ENCODE measurements at places on chromosomes 4 and X. TPM values are rescaled to one million over a fixed set of nuclear protein-coding genes. Genes with fewer than 3 reads are reported as not detected.

DNA sequence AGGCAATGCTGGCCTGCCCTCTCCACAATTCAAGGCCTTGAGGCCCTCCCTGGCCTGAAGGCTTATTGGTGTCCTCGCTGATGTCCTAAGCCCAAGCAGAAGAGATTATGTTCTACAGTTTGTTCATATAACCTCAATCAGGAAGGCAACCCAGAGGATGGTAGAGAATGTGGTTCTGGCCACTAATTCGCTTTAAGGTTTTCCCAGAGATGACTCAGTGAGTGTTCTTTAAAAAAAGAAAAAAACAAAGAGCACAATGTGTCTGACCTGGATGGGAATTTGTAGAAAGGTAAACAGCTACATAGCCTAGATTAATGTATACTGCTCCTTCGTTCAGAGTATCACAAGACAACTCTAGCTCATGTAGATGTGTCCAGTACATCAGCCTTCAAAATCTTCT, 66.0 kb downstream of the MANBA start:
- no peak for DNase-seq

GRCh38 chr4:99917575-99917974, 23.3 kb upstream of the LAMTOR3 start:
- no peak for DNase-seq

DNA sequence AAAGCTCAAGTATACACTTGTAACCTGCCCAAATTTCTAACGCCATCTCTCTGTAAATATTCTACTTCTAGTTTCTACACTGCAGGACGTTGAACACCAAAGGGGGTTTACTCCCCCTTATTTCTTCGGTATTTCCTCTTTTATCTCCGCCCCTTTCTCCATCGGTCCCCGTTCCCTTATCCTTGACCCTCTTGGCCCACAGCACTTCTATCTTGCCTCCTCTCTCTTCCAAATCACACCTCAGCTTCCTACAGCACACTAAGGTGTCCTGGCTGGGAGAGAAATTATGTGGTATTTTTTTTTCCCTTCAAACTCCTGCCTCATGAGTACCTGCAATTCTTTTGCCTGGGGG, 715 bp downstream of the ZMAT1 start:
- DNase-seq: no peak

- no peak for DNase-seq
These were observed 9.5 kb upstream of the CXCR3 start for GRCh38 chrX:71627588-71628404.

DNA sequence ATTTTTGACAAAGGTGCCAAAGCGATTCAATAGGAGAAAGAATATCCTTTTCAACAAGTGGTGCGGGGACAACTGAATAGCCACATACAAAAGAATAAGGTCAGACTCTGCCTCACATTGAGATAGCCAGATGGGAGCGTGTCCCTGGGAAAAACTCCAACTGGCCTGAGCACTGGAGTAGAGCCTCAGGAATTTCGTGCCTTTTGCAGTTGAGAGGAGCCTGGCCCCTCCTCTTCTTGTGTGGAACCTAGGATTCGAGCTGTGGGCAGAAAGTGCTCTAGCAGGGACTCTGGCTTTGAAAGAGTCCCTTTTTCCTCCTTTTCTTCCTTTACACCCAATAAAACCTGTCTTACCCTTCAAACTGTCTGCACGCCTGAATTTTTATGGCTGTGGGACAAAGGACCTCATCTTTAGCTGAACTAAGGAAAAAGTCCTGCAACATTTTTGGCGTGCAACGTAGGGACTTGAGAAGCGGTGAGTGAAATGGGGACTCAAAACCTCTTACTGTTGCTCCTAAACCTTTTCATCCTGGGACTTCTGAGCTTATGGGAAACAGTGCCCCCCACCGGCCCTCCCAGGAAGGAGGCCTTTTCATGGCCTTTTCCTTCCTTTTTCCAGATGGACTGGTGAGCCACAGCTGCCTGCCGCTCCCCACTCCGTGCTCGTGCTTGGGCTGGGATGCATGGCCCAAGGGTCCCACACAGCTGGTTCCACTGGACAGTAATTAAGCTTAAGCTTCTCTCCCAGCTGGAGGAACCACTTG, 68.6 kb downstream of the BMP15 start:
- no peak for DNase-seq

- no peak for DNase-seq
These were observed 102.9 kb upstream of the SLC34A2 start for GRCh38 chr4:25552580-25553271.

DNA sequence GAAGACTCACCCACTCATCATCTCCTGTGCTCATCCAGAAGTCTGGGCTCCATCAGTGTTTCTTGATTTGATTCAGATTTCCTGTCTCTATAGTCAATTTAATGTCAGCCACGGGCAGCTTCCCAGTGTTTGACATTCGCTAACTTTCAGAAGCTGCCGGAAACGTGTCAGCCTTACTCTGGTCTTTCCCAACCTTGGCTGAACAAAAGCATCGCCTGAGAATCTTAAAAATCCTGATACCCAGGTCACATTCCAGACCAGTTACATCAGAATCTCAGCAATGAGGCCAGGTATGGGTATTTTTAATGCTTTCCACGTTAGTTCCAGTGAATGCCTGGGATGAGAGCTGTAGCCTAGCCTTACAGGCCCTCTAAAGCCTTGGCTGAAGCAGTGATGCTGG, 233.8 kb downstream of the FRMPD4 start:
- DNase-seq: no peak

SPANXC gene
- polyA plus RNA-seq: not detected
